ENCODE measurements at places on chromosomes 2 and 18.

DNA sequence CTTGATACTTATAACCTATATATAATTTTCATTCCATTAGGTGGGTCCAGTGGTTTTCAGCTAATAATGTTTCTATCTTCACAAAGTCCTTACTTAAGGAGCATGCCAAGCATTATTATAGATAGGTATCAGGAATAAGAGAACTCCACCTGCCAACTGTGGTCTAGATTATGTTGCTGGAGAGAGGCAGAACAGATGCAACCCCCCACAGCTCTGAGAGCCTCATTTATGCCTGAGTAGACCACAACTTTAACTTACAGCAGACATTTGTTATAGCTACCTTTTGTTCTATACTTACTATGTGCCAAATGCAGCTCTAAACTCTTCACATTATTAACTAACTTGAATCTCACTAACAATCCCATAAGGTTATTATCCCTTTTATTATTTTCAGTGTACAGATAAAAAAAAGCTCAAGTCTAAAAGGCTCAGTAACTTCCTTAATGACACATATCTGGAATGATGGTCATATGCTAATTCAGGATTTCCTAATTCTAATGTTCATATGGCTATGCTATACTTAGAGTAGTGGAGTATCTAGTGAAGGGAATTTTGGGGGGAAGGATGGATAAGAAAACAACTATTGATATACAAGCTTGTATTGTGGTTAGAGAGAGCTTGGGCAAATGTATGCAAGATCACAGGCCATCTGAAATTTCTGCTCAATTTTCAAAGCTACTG is 119.1 kb upstream of the RND3 start:
- DNase-seq, result no peak

- DNase-seq, result no peak
Observed at GRCh38 chr2:1544478-1545069, 131.3 kb downstream of the TPO start.

GRCh38 chr18:36017232-36017631 is 44.8 kb downstream of the RMP24 start:
- no peak for DNase-seq

- no peak for DNase-seq
Observed at GRCh38 chr2:220704810-220705209, 867.3 kb downstream of the EPHA4 start.

DNA sequence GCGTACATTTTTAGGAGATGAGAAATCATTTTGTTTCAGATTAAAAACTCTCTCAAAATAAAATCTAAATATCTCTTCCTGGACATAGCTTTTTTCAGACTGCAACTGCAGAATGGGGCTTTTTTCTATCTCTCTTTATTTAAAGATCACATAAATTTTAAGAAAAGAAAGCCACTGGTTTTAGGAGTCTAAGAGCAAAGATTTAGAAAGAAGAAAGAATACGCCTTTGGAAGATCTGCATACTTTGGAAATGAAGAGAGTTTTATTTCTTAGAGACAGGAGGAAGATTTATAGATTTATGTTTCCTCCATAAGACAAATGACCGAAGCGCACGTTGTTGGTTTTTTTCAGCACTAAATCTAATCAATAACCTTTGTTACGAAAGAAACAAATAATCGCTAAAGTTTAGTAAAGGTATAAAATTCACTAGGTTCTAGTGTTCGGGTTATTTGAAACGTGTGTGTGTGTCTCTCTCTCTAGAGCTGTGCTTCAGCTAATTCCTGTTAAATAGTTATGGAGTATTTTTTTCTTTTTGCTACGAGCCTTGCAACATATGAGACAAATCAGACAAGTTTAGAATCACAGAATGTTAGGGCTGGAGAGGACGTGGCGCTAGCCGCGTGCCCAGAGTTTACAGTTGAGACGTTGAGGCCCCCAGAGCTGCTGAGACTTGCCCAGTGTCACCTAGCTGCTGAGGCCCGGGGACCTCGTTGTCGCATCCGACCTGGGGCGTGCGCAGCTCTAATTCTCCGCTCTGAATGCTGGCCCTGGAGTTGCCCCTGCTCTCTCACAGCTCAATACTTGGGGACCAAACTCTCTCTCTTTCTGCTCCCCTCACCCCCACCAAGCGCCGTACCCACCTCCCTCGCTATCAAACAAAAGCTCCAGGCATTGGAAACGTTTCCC is 69.9 kb downstream of the CTAGE1 start:
- no peak for DNase-seq

- DNase-seq, result no peak
Observed at GRCh38 chr2:48319863-48320262, 210.1 kb upstream of the STON1 start.

DNA sequence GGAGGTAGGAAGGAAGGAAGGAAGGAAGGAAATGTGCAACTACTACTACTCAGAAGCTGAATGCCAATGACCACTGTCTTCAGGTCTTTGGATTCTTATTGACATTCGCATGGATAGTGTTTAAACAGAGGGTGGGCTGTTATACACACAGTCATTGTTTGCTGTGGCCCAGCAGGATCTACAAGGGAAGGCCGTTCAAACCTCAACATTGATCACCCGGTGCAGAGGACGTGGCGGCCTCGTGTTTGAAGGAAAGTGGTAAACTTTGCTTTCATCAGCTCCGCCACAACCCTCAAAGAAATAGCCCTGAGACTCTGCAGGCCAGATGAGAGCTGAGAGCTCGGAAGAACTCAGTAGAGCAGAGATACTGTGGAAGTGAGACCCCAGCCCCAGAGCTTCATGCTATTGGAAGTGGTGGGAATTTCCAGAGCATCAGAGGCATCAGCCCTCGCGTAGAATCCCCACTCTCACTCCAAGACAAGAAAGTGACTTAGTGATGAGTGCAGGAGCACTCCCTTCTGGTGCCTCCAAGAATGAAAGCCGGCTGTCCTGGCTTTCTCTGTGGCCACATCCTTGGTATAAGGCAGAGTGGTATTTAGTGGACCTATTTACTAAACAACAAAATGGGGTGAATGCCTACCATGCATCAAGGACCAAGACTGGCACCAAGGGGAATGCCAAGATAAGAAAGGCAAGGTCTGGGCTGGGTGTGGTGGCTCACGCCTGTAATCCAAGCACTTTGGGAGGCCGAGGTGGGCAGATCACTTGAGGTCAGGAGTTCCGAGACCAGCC is 10.1 kb upstream of the ROCK2 start:
- DNase-seq, result no peak

DNA sequence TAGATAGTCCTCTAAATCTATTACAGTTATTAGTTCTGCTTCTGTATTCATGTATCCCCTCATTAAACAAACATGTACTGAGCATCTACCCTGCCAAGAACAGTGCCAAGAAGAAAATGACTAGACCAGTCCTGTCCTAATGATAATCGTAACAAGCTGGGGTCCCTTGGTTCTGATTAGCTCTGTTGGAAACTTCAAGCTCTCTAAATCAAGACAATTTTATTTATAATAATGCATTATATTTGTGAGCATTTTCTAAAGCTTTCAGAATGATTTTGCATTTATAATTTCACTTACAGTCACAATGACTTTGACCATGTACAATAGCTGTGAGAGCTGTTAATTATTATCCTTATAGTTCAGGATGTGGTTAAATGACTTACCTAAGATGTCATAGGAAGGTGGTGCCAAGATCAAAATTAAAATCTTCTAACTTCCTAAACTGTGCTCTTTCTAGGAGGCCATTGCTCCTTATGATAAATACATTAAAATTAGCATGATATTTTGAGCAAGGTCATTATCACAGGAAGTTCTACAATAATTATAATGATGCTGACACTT is 336.5 kb upstream of the SLC39A10 start:
- DNase-seq, result no peak

DNA sequence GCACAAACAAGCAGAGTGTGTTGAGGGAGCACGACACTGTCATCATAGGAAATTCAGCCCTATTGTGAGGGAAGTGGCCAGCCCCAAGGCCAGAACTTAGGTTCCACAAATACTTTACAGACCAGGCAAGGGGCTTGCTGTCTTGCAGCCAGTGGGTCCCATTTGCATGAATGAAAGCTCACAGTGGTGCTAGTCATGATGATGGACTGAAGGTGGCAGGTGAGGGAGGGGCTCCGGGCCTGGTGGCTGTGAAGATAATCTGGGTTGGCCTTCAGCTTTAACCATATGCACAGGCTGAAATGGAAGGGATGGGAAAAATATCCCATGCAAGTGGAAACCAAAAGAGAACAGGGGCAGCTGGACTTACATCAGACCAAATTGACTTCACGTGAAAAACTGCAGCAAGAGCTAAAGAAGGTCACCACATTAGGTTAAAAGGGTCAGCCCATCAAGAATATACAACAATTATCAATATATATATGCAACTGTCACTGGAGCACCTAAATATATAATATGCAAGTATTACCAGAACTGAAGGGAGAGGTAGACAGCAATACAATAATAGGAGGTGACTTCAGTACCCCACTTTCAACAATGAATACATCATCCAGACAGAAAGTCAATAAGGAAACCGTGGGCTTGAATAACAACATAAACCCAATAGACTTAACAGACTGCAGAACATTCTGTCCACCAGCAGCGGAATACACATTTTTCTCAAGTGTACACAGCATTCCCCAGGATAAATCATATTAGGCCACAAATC is 39.6 kb downstream of the DCDC2C start:
- DNase-seq, result no peak

- DNase-seq, result no peak
Observed at GRCh38 chr2:1650085-1650872, 94.0 kb downstream of the PXDN start.

DNA sequence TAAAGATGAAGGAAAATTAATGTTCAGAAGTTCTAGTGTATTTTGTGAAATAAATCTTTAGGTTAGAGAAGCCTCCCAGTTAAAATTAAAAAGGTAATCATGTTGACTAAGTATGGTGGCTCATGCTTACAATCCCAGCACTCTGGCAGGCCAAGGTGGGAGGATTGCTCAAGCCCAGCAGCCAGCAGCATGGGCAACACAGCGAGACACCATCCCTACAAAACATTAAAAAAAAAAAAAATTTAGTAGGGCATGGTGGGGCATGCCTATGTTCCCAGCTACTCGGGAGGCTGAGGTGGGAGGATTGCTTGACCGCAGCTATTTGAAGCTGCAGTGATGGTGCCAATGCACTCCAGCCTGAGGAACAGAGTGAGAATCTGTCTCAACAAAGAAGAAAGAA is 17.9 kb downstream of the XPO1 start:
- no peak for DNase-seq

DNA sequence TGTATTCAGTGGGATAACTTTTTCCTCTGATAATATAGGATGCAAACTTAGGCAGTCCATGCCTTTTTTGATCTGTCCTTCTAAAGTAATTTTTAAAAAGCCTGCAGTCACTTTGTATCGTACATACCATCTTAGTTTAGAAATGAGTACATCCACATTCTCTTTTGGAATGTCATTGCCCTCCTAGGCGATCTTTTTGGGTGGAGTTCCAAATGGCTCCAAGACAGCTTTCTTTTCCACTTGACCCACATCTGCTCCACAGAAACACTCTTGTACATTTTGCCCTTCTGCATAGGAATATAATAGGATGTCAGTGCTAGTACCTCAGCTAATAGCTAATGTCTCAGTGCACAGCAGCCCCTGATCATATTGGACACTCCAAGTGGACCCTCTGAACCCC is 21.8 kb upstream of the HTR2B start:
- DNase-seq, result no peak

DNA sequence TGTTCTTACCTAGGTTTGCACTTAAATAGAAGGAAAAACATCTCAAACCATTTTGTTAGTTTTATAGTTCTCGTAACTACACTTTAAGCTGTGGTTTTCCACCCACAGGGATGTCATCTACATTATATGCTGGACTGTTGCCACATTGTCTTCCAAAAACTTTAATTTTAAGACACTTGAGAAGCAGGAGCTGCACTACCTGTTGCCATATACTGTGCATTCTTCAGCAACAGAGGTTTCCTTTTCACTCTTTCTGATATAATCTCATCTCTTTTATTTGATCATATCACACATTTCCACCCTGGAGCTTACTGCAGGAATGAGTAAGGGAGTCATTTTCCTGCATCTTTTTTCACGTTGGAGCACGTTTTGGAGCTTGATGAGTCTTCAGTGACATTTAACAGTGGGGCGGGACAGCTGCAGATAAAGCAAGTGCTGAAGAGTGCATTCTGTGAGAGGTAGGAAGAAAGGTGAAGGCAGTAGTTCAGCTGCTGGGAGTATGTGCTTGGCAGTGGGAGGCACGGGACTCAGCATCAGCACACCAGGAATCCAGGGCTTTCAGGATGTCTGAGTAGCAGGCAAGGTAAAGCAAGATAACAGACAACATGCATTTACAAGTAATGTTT is 3.8 kb downstream of the LIMS1 start:
- no peak for DNase-seq

DNA sequence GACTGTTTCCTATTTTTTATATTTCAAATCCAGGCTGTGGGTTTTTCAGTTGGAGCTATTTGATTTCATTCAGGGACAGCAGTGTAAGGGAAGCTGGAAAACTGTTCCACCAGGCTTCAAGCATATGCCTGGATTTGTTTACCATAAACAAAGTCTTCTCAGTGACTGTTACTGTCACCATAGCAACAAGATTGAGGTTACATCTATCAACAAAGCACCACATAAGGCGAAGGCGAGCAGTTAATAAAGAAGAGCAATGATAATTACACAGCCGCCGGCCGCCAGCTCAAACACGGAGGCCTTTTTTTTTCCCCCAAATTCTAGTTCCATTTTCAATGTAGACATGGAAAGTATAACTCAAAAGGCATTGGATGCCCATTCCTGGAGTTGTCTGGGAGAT is 553.7 kb upstream of the SYT4 start:
- no peak for DNase-seq

- DNase-seq, result no peak
Observed at GRCh38 chr2:175366815-175367214, 185.3 kb upstream of the ATP5MC3 start.

GRCh38 chr2:47309952-47310800 is 92.8 kb upstream of the MSH2 start:
- no peak for DNase-seq

DNA sequence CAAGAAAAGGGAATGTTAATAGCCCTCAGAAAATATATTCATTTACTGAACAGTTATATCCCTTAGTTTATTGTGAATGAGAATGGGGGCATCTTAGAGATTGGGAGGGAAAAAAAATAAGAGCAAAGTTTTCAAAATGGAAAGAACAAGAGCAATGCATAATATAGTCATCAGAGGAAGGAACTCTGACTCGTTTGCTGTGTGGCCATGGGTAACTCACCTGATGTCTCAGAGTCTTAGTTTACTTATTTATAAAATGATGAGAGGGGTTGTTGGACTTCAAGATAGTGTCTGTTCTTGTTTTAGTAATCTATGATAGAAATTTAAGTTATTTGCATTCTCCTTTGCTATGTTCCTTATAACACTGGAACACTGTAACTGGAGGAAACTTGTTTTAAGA is 70.7 kb downstream of the EML4 start:
- no peak for DNase-seq

GRCh38 chr18:63220903-63221302 is 98.7 kb downstream of the BCL2 start:
- DNase-seq, result no peak
